ENCODE measurements at places on chromosomes 4 and X. TPM values are rescaled to one million over a fixed set of nuclear protein-coding genes. Genes with fewer than 3 reads are reported as not detected.

The KIF4A gene
- total RNA-seq, result 23.8 TPM

The SHROOM4 gene
- 2.0 TPM for total RNA-seq

The RBMXL3 gene
- total RNA-seq, result not detected

The HTN3 gene
- total RNA-seq, result not detected

The RCHY1 gene
- total RNA-seq, result 27.6 TPM

The DCAF8L2 gene
- total RNA-seq, result not detected

The NPY2R gene
- total RNA-seq, result not detected

The KLF8 gene
- total RNA-seq, result 1.9 TPM

The WDFY3 gene
- 78.6 TPM for total RNA-seq

The GLRA3 gene
- total RNA-seq, result not detected

The MAOA gene
- total RNA-seq, result 11.0 TPM

The PCDH18 gene
- 47.0 TPM for total RNA-seq
